Activated T-helper 17 cell treated with anti-CD3 and anti-CD28 coated beads, Interleukin-2, amount 50 U/mL, for 72 hours (primary cell): ENCODE measurements at places on chromosomes 7 and 10. TPM values are rescaled to one million over a fixed set of nuclear protein-coding genes. Genes with fewer than 3 reads are reported as not detected.

DNA sequence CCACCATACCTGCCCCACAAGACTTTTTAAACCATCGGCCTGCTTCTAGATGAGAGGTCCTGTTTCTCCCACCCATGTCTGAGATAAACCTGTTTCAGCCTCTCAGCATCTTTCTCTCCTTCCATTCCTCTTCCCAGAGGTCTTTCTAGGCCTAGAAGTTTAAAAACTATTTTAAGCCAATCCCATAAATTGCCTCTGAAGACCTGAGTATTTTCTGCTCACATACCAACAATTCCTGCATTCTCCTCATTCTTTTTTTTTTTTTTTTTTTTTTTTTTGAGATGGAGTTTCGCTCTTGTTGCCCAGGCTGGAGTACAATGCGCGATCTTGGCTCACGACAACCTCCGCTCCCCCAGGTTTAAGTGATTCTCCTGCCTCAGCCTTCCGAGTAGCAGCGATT, 262.9 kb upstream of the AUTS2 start:
- no peak for ATAC-seq

DNA sequence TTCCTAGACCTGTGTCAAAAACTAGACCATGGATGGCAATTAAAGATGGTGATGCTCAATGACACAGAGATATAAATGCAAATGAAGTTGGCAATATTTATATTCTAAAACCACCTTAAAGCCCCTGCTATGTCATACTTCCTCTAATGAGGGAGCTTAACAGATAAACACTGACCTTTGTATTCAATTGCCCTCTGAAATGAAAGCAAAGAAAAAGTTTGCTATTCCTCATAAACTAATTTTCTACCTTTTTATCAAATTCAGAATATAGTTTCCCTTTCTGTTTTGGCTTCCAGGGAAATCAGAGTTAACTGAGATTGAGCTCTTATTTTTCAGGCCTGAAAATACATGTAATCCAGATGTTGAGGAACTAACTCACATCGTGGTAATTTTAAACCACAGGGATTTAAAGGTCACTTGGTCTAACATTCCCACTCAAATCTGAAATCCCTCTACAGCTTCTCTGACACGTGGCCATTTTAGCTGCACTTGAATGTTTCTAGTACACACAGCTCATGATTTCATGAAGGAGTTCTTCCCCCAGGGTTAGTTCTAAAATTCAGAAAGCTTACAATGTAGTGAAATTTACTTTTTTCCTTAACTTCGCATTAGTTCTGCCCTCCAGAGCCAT, 37.9 kb upstream of the ABCB5 start:
- ATAC-seq, result no peak

GRCh38 chr10:17871036-17871435, 61.9 kb downstream of the MRC1 start:
- no peak for ATAC-seq

DNA sequence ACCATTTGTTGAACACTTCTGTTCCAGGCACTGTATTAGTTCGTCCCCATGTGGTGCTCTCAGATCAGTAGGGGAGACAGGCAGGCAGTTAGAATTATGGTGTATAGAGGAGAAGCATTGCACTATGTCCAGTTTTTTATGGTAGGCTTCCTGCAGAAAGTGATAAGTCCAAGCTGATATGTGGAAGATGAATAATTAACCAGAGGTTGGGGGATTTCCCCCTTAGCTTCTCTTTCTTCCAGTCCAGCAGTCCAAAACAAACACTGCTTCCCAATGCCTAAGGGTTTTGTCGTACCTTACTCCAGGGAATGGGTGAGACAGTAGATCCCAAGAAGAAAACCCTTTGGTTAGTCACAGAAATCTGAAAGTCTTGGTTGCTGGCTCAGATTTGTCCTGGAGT, 19.2 kb downstream of the HIF1AN start:
- no peak for ATAC-seq

- no peak for ATAC-seq
Observed at GRCh38 chr7:131608116-131608500, 51.7 kb upstream of the PODXL start.

AOAH gene
- total RNA-seq, result 2.9 TPM

DNA sequence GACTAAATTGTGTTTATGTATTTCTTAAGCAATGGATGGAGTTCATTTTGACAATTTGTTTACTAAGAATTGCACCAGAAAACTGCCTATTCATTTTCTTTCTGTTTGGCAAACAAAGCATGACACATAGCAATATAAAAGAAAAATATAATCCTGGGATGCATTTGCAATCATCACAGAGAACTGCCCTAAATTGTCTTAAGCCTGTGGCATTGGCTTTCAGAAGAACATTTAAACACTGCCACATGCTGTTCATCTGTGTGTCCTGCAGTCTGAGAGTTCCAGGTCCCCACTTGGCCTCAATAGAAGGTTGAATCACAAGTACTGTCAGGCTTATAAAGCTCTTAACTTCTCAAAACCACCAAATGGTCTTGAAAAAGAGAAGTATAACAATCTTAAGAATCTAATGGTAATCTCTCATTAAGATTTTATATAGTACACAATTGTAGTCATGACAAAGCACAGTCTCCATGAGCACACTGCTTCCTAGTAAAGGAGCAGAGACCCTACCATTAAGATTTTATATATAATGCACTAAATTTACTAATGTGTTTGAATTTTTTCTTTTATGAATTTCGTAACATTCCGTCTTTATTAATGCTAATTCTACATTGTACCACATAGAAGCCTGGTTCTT, 29.9 kb downstream of the RNLS start:
- peak; percentile 77 for ATAC-seq

GRCh38 chr7:130865408-130866236, 131.6 kb upstream of the KLF14 start:
- peak; percentile 25 for ATAC-seq
